ENCODE measurements at places on chromosomes 7 and 10. TPM values are rescaled to one million over a fixed set of nuclear protein-coding genes. Genes with fewer than 3 reads are reported as not detected.
A peak's percentile ranks its signal among the peaks of the same experiment; 100 is the strongest.

Gene PNLIPRP1
- total RNA-seq = not detected

- DNase-seq = no peak
Observed at GRCh38 chr10:52351914-52352330, 37.8 kb downstream of the DKK1 start.

Gene BRAT1
- 87.3 TPM for total RNA-seq

GRCh38 chr10:132383751-132384196 is 13.2 kb upstream of the PWWP2B start:
- no peak for DNase-seq

GRCh38 chr7:157758468-157759245 is 421.9 kb downstream of the DNAJB6 start:
- no peak for DNase-seq

- DNase-seq = peak; percentile 31
Observed at GRCh38 chr10:112565434-112566053, 118.5 kb downstream of the VTI1A start.

GRCh38 chr7:31017721-31018120 is 34.4 kb upstream of the ADCYAP1R1 start:
- no peak for DNase-seq

- no peak for DNase-seq
Observed at GRCh38 chr10:113060201-113061053, 110.4 kb downstream of the TCF7L2 start.

- DNase-seq = no peak
Observed at GRCh38 chr7:40658729-40659128, 523.9 kb downstream of the SUGCT start.

Data from G401 (cell line).